ENCODE measurements at places on chromosomes 5 and 9.
A peak's percentile ranks its signal among the peaks of the same experiment; 100 is the strongest.

- no peaks in the 10 kb centered on the region for H3K4me1 ChIP-seq
- no peak overlapping the region for H3K4me3 ChIP-seq
- H3K36me3 ChIP-seq = no peaks in the 10 kb centered on the region
- no peak overlapping the region for H3K27ac ChIP-seq
Observed at GRCh38 chr5:16844952-16845351, 91.1 kb downstream of the MYO10 start.

GRCh38 chr9:70557661-70558369 lies 143.4 kb upstream of the KLF9 start:
- no peaks in the 10 kb centered on the region for H3K36me3 ChIP-seq
- H3K27me3 ChIP-seq = no peaks in the 10 kb centered on the region
- DNase-seq = no peak
- H3K4me3 ChIP-seq = no peak overlapping the region
- H3K4me1 ChIP-seq = peaks cover 18% of the 10 kb centered on the region
- H3K27ac ChIP-seq = no peak overlapping the region

- no peak overlapping the region for H3K4me3 ChIP-seq
- H3K27me3 ChIP-seq = no peaks in the 10 kb centered on the region
- no peak overlapping the region for H3K27ac ChIP-seq
- no peaks in the 10 kb centered on the region for H3K4me1 ChIP-seq
- DNase-seq = no peak
Observed at GRCh38 chr5:61919920-61920319, 386.1 kb upstream of the KIF2A start.

GRCh38 chr9:13568841-13569601 lies 289.5 kb upstream of the MPDZ start:
- no peak for DNase-seq
- H3K36me3 ChIP-seq = no peaks in the 10 kb centered on the region
- no peak overlapping the region for H3K27ac ChIP-seq
- H3K4me3 ChIP-seq = peak overlapping the region; percentile 12
- peaks cover 5% of the 10 kb centered on the region for H3K27me3 ChIP-seq
- peaks cover 4% of the 10 kb centered on the region for H3K4me1 ChIP-seq

DNA sequence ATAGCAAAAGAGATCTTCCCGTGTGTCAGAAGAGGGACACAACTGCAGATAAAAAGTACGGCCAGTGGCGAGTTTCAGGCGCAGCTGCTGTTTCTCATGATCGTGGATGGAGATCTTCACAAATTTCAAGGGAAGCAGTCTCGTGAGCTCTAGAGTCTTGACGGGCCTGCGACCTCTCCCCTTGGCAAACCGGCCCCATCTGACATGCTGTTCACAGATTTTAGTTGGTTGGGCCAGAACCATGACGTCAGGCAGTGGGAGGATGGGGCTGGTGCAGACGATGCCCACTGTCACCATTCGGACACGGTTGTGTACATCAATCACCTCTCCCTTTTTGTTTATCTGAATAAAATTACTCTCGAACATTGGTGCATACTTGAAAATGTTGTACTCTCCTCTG lies 396 bp downstream of the GARIN3 start:
- H3K27ac ChIP-seq = peak overlapping the region; percentile 94
- no peaks in the 10 kb centered on the region for H3K27me3 ChIP-seq
- DNase-seq = no peak
- H3K36me3 ChIP-seq = peaks cover 11% of the 10 kb centered on the region

GRCh38 chr9:4620881-4621555 lies 41.1 kb upstream of the PLPP6 start:
- peaks cover 20% of the 10 kb centered on the region for H3K4me1 ChIP-seq
- no peak overlapping the region for H3K27ac ChIP-seq

DNA sequence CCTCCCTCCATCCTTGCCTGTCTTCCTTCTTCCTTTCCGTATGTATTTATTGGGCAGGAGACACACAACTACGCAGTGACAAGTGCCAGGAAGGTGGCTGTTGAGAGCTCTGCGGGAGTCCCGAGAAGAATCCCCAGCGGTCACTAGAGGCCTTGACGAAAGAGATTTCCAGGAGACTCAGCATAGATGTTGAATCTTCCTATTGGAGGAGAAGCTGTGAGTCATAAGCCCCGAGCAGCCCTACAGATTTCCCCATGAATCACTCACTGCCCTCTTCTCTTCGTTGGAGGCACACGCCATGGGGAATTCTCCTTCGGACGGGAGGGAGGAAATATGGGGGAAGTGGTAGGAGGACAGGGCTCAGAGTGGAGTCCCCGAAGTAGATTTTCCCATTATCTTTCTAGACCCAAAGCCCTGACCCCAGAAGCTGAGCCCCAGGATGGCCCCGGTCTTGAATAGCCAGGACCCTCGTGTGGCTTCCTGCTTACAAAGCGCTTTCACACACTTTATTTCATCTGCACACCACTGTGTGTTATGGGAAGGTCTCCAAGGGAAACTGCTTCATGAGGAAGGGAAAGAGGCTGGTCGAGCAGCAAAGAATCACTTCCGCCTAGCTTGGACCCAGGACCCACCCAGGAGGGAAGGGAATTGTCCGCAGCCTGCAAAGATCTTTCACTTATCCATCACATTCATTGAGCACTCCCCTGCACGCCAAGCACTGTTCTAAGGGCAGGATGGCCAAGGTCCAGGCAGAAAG lies 12.7 kb downstream of the DUSP1 start:
- H3K27me3 ChIP-seq = no peaks in the 10 kb centered on the region
- peak overlapping the region; percentile 37 for H3K27ac ChIP-seq
- no peaks in the 10 kb centered on the region for H3K4me1 ChIP-seq
- DNase-seq = no peak
- H3K4me3 ChIP-seq = no peak overlapping the region
- H3K36me3 ChIP-seq = no peaks in the 10 kb centered on the region

GRCh38 chr5:572398-573019 lies 39.6 kb upstream of the CEP72 start:
- H3K4me3 ChIP-seq = no peak overlapping the region
- no peaks in the 10 kb centered on the region for H3K4me1 ChIP-seq
- no peak overlapping the region for H3K27ac ChIP-seq
- no peaks in the 10 kb centered on the region for H3K36me3 ChIP-seq
- H3K27me3 ChIP-seq = peaks cover 33% of the 10 kb centered on the region

DNA sequence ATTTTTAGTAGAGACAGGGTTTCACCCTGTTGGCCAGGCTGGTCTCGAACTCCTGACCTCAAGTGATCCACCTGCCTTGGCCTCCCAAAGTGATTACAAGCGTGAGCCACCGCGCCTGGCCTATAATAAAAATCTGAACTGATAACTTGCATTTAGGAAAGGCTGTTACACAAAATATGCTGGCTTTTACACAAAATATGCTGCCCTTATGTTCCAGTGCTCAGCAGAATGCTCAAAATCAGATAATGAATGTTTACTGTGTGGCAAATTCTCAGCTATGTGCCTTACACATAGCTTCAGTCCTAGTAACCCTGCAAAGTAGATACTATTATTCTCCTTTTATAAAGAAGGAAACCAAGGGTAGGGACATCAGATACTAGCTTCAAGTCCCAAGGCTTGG lies 141.3 kb upstream of the MSX2 start:
- DNase-seq = no peak
- no peak overlapping the region for H3K27ac ChIP-seq
- H3K36me3 ChIP-seq = no peaks in the 10 kb centered on the region
- H3K4me3 ChIP-seq = no peak overlapping the region
- H3K27me3 ChIP-seq = peaks cover 3% of the 10 kb centered on the region
- no peaks in the 10 kb centered on the region for H3K4me1 ChIP-seq

GRCh38 chr5:157516006-157516405 lies 56.0 kb downstream of the NIPAL4 start:
- H3K4me1 ChIP-seq = peaks cover 36% of the 10 kb centered on the region
- DNase-seq = no peak
- peaks cover 79% of the 10 kb centered on the region for H3K36me3 ChIP-seq

- no peak for DNase-seq
- H3K27ac ChIP-seq = no peak overlapping the region
- H3K4me3 ChIP-seq = no peak overlapping the region
- no peaks in the 10 kb centered on the region for H3K4me1 ChIP-seq
- H3K36me3 ChIP-seq = no peaks in the 10 kb centered on the region
- H3K27me3 ChIP-seq = no peaks in the 10 kb centered on the region
Observed at GRCh38 chr5:93281980-93282772, 298.8 kb downstream of the NR2F1-AS1 start.

- DNase-seq = peak; percentile 18
- H3K4me1 ChIP-seq = no peaks in the 10 kb centered on the region
- no peak overlapping the region for H3K27ac ChIP-seq
- no peaks in the 10 kb centered on the region for H3K36me3 ChIP-seq
Observed at GRCh38 chr9:138053996-138054752, 176.6 kb downstream of the CACNA1B start.

DNA sequence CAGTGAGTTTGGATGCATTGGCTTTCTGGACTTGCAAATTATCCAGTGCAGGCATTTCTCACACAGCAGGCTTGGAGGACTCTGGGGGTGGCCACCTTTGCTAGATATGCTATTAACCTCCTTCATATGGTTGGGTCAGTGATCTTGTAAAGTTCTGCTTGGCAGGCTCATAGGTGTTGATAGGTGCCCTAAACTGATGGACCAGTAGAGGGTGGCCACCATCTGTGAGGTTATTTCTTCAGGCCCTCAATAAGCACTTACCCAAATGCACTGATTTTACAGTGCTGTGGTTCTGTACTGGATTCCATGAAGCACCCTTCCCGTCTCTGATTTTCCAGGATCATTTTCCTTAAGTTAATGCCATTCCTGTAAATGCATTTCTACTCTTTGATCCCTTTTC lies 216.3 kb downstream of the COMMD10 start:
- no peak for DNase-seq

GRCh38 chr5:41794471-41794870 lies 75.8 kb downstream of the OXCT1 start:
- H3K36me3 ChIP-seq = peaks cover 83% of the 10 kb centered on the region
- peak overlapping the region; percentile 31 for H3K27ac ChIP-seq
- DNase-seq = no peak

DNA sequence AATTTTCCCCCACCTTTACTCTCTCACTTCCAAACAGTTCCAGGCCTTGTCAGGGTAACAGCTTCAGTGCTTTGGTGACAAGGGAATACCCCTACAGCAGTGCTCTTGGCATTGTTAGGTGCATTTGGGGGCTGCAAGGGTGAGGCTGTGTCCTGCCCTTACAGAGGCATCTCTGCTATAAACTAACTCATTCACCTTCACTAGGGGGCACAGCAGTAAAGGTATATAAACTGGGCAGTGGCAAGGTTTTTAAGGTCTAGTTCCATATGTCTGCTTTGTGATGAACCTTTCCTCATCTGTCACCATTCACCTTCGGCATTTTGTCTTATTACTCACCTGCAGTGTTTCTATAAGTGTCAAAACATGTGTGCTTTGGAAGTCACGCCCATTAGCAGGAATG lies 79.1 kb upstream of the GPR151 start:
- no peak overlapping the region for H3K27ac ChIP-seq
- DNase-seq = no peak
- no peaks in the 10 kb centered on the region for H3K4me1 ChIP-seq
- no peaks in the 10 kb centered on the region for H3K27me3 ChIP-seq

Measured in activated T-cell treated with anti-CD3 and anti-CD28 coated beads, Interleukin-2, amount 50 U/mL, for 24 hours (primary cell).